ENCODE measurements at places on chromosomes 12 and 14.

- no peak for DNase-seq
These were observed 31.4 kb downstream of the EVL start for GRCh38 chr14:100096656-100097055.

- DNase-seq, result no peak
These were observed 8.0 kb downstream of the ZBTB39 start for GRCh38 chr12:56998316-56998715.

DNA sequence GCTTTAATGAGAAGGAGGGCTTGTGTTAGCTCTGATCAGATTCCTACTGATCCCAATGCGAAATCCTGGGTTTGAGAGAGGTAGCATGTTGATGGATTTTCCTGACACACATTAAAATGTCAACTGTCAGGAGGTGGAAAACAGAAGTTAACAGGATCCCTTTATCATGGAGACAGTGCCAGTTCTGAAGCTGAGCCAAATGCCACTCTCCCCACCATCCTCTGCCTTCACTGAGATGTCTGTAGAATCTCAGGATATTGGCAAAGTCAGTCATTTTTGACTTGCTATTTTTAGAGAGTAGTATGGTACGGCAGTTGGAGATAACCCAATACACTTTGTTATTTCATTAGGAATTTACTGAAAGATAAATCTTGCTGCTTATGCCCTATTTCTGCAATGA lies 1816.2 kb upstream of the FLRT2 start:
- no peak for DNase-seq

DNA sequence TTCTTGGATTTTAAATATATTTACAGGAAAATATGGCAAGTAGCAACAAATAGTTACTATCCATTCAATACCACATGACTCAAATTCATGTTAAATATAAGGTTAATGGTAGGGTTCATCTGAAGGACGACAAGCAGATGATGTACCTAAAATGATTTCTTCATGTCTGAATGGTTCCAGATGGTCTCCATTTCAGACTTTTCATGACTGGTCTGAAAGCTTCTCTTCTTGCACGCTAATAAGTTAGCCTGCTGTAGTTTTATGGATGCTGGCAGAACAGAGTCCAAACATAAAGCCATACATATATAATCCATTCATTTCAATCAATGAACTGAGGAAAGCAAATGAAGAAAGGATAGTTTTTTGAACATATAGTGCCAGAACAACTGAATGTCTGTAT lies 257.0 kb upstream of the MGAT4C start:
- peak; percentile 27 for DNase-seq

GRCh38 chr12:57166971-57167371 lies 19.6 kb upstream of the LRP1-AS start:
- DNase-seq, result no peak

- DNase-seq, result peak; percentile 84
These were observed 533.7 kb upstream of the SEL1L start for GRCh38 chr14:82067221-82067875.

GRCh38 chr12:105967038-105967776 lies 171.5 kb downstream of the NUAK1 start:
- no peak for DNase-seq

GRCh38 chr12:47617476-47617875 lies 88.4 kb downstream of the RPAP3 start:
- no peak for DNase-seq

- DNase-seq, result peak; percentile 71
These were observed 73.8 kb downstream of the SYNE3 start for GRCh38 chr14:95442633-95443021.

DNA sequence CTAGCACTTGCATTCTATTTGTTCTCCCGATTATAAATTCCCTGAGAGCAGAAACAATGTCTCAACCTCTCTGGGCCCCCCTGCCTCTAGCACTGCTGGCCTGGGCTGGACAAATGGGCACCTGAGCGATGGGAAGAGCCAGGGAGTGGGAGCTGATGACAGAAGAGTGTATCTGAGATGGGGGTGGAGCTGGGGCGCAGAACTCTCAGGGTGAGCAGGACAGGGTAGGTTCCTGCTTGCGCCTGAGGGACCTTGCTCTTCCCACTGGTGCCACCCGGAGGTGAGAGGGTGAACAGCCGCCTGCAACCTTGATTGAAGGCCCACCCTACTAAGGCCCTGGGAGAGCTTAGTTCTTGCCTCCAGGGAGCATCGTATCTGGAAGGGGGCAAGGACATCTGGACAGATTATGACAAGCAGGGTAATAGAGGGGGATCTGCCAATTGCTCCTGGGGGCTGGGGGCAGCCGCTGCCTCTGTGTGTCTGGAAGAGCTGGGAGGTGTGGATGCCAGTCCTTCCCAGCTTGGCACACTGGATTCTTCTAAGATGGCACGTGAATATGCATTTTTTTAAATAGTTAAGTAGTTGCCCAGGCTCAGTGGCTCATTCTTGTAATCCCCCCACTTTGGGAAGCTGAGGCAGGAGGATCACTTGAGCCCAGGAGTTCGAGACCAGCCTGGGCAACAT lies 43.0 kb upstream of the TSPAN9 start:
- peak; percentile 86 for DNase-seq

GRCh38 chr14:70086685-70087379 lies 101.9 kb downstream of the SLC8A3 start:
- peak; percentile 57 for DNase-seq

- no peak for DNase-seq
These were observed 18.2 kb upstream of the CACNA2D4 start for GRCh38 chr12:1936406-1937320.

DNA sequence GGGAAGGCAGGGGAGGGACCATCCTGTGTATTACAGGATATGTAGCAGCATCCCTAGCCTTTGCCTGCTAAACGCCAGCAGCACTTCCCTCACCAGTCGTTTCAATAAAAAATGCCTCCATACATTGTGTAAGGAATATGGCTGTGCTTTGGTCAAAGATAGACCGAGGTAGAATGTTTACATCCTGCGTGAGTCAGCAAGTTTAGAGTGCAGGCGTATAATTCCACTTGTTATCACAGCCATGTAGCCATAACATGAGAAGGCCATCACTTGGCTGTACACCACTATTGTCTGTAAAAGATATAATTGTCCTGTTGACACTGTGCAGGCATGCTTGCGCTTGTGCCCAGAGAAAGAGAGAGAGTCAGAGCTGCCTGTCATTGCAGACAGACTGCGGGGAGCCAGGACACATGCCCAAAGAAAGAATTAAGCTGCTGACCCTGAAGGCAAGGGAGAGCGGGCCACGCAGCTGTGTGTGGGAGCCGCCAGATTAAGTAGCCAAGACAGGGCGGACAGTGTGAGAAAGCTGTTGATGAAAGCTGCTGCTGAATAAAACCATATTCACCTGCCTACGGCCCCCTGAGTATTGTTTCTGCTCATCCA lies 68.4 kb downstream of the CRACR2A start:
- DNase-seq, result peak; percentile 22

DNA sequence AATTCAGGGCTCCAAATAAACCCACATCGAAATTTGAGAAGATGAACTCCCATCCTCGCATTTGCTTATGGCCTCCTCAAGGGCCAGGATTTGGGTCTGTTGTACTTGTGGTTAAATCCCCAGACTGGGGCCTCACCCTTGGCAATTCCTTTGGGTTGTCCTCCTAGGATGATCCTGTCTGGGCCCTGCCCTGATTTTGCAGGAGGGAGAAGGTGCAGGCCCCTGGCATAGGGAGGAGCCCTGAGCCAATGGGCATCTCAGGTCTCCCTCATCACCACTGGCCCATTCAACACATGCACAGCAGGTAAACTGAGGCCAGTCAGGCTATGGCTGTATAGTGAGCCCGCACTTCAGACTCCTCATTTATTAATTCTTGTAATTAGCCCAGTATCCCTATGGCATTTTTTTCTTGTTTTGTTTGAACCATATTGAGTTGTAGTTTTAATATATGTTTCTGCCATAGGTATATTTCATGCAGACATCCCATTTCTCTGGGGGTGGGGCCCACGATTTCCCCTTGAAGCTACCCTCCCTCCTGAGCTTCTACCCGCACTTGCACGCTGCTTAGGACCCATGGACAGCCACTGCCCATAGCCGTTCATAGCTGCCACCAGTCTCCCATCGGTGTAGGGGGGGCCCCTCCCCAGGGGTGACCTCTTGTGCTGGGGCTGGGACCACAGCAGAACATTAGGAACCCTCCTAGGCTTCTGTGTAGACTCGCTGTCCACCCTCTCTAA lies 67.1 kb upstream of the DDX11 start:
- no peak for DNase-seq

- no peak for DNase-seq
These were observed 118.6 kb upstream of the CCDC175 start for GRCh38 chr14:59695198-59695597.

DNA sequence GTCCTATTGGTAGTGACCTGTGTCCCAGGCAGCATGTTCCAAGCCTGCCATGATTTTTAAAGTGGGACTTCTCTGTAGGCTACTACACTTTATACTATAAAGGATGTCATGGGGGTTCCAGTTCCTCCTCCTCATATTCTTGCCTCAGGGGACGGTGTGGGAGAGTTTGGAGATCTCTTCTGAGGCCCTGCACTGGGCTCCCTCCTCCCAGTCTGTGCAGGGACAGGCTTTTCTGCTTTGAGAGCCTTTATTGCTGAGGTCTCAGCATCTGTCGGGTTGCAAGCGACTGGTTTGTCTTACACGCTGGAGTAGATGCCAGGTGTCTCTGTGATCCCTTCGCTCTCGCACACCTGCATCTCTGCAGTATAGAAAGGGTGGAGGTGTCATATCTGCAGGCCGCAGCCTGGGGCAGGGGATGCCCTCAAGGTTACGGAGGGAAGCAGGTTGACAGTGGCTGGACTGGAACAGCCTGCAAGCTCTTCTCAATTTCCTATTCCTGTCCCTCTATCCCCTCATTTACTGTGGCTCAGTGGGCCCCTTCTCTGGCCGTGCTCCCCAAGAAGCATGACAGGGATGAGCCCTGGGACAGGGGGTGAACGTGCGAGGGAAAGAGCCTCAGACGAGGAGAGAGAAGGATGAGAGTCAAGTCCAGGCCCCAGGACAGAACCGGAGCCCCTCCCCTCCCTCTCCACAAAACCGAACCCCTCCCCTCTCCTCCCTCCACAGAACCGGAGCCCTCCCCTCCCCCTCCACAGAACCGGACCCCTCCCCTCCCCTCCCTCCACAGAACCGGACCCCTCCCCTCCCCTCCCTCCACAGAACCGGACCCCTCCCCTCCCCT lies 51.3 kb downstream of the SLC6A12 start:
- peak; percentile 70 for DNase-seq

DNA sequence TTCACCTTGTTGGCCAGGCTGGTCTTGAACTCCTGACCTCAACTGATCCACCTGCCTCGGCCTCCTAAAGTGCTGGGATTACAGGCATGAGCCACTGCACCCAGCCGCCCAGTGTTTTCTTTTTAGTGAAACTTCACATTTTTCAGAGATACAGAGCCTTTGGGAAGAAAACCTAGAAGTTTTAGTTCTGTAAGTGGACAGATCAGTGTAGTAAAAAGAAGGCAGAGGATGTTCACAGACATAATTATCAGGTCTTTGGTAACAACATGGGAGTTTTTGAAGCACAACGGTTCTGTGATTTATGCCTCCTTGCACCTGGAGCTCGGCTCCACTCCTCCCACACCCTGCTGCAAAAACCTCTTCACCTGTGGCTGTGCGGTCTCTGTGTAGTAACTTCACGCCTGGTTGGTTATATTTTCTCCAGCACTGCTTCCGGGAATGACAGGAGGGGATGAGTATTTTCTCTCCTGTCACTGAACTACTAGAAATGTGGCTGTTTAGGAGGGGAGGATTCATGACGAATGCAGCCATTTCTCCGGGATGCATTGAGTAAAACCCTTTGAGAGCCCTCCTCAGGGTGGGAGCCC lies 67.0 kb downstream of the ARF6 start:
- no peak for DNase-seq

- DNase-seq, result peak; percentile 81
These were observed 24.4 kb upstream of the LRTM2 start for GRCh38 chr12:1795785-1796514.

GRCh38 chr14:87457720-87458119 lies 535.3 kb downstream of the GALC start:
- DNase-seq, result no peak

DNA sequence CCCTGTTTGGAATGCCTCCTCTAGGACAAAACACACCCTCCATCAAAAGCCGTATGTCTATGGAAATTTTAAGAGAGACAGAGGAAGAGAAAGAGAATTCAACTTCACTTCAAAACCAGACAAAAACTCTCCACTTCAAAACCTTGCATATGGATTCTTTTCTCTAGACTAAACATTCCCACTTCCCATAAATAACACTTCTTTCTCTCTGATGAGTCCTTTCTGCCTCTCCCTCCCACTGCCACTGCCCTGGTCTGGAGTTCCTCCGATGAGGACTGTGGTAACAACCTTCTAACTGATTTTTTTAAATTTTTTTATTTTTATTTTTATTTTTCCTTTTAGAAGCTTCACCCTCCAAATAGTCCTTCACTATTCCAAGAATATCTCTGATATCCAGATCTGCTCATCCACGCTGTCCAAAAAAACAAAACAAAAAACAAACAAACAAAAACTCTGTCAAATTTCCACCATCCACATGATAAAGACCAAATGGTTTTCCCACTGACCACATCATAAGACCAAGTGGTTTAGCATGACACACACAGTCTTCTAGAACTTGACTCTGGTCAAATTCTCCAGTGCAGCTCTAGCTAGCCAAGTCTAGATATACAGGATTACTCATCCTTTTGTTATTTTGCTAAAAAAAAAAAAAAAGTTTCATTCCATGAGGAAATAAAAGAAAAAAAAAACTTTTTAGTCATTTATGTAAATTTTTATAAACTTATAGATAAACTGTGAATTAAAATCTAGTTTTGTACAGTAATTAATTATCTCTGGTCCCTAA lies 256.0 kb downstream of the PPFIA2 start:
- DNase-seq, result no peak

DNA sequence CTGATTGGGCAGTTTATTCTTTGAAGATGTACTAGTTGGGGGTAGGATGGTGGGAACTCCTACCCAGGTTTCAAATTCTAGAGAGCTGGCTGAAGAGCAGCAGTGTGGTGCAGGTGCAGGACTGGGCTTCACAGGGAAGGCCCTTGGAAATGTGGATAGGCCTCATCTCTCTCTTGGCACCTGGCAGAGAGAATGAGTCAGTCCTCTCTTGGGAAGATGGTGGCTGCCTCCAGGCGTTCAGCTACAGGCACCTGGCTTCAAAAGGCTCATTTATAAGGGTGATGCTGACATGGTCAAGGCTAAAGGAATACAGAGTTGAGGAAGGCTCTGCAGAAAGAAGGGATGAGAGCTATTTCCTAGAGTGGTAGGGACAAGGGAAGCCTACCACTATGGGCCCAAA lies 179.7 kb upstream of the VASH1 start:
- no peak for DNase-seq

- no peak for DNase-seq
These were observed 51.3 kb upstream of the RMST start for GRCh38 chr12:97411341-97411740.

Data from SK-N-DZ (cell line).